Tibial artery (tissue), 4 donors: ENCODE measurements at places on chromosomes 5 and 9.

GRCh38 chr9:137435381-137435891 lies 5.7 kb downstream of the ENTPD8 start:
- H3K4me3 ChIP-seq: no peak overlapping the region
- DNase-seq: no peak
- no peaks in the 10 kb centered on the region for H3K36me3 ChIP-seq
- H3K4me1 ChIP-seq: peaks cover 5% of the 10 kb centered on the region
- H3K27ac ChIP-seq: no peak overlapping the region
- H3K27me3 ChIP-seq: peaks cover 55% of the 10 kb centered on the region

DNA sequence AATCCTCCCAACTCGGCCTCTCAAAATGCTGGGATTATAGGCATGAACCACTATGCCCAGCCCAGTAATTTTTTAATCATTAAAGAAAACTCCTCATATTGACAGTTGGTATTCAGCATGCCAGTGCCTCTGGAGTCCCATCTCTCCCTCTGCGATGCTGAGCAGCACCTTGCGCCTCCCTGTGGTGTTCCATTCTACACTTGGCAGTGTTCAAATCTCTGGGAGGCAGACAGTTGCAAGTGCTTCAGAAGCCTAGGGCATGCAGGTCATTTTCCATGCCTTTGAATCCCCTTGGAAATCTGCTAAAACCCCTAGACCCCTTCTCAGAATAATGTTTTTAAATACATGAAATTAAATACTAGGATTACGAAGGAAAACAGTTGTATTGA lies 41.3 kb downstream of the GARNL3 start:
- no peaks in the 10 kb centered on the region for H3K27me3 ChIP-seq
- H3K4me3 ChIP-seq: no peak overlapping the region
- H3K36me3 ChIP-seq: no peaks in the 10 kb centered on the region
- peaks cover 25% of the 10 kb centered on the region for H3K4me1 ChIP-seq

DNA sequence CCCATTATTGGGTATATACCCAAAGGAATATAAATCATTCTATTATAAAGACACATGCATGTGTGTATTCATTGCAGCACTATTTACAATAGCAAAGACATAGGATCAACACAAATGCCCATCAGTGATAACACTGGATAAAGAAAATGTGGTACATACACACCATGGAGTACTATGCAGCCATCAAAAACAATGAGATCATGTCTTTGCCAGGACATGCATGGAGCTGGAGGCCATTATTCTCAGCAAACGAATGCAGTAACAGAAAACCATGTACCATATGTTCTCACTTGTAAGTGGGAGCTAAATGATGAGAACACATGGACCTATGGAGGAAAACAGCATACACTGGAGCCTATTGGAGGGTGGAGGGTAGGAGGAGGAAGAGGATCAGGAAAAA lies 402.4 kb downstream of the CSNK1G3 start:
- no peaks in the 10 kb centered on the region for H3K4me1 ChIP-seq
- no peak for DNase-seq
- H3K27ac ChIP-seq: no peak overlapping the region
- no peak overlapping the region for H3K4me3 ChIP-seq
- no peaks in the 10 kb centered on the region for H3K27me3 ChIP-seq

DNA sequence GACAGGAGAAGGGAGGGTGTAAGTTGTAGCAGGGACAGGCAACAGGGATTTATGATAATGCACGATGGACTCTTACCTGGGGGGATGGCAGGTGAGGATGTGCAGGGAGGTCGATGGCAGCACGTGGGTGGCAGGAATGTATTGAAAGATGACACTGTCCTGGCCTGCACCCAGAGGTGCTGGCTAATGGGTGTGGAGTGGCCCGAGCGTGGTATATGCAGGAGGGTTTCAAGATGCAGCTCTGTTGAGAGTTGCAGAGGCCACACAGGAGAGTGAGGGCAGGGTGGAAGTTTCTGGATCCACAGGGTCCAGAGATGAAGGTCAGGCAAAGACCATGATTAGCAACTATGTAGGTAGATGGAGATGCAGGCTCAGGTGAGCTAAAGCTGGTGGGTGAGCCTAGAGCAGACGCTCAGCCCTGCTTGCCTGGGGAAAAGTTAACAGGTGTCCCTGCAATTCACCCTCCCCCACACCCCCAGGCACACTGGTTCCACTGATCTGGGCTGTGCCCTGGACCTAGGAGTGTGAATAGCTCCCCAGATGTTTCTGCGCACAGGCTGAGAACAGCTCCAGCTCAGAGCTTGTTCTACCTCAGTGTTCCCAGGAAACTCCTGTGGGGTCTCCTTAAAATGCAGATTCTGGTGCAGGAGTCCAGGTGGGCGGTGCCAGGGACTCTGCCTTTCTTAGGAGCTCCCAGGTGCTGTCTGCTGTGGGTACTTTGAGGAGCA lies 21.5 kb upstream of the S1PR3 start:
- H3K27me3 ChIP-seq: no peaks in the 10 kb centered on the region
- no peak for DNase-seq
- H3K4me3 ChIP-seq: no peak overlapping the region
- no peaks in the 10 kb centered on the region for H3K36me3 ChIP-seq

DNA sequence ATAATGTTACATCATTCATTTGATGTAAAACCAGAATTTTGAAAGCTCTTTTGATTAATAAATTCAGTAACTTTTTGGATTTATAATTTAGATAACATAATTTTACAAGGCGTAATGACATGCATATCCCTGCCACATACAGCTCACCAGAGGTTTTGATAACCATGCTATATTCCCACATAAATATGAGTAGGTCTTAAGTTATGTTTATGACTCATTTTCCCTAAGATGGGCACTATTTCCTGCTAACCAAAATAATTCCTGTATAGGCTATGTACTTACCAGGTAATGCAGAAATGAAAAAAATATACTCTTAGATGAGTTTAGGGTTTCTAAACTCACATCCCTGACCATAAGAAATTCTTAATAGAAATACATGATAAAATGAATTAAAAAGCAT lies 93.9 kb upstream of the EDIL3 start:
- H3K36me3 ChIP-seq: no peaks in the 10 kb centered on the region
- no peak overlapping the region for H3K27ac ChIP-seq
- no peaks in the 10 kb centered on the region for H3K27me3 ChIP-seq
- no peak overlapping the region for H3K4me3 ChIP-seq

- H3K4me1 ChIP-seq: no peaks in the 10 kb centered on the region
- H3K4me3 ChIP-seq: no peak overlapping the region
- no peak for DNase-seq
Observed at GRCh38 chr5:73531356-73531755, 33.1 kb downstream of the BTF3 start.

DNA sequence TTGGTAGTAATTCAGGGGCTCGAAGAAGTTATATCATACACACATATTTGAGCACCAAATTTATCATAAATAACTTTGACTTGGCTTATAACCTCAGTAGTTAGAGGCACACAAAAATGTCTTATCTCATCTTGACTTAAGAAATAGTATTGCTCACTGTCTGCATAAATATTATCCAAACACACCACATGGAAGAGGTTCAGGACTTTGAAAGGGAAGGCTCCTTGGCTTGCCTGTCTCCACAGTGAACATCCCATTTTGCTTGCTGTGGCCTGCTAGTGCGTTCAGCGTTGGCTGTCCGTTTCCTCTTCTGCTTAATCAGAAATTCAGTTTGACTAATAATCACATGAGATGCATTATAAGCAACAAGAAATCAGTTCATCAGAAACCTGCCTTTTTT lies 13.9 kb downstream of the GRXCR2 start:
- DNase-seq: no peak
- no peaks in the 10 kb centered on the region for H3K36me3 ChIP-seq
- peaks cover 6% of the 10 kb centered on the region for H3K4me1 ChIP-seq
- no peak overlapping the region for H3K4me3 ChIP-seq
- H3K27me3 ChIP-seq: no peaks in the 10 kb centered on the region

- no peak overlapping the region for H3K27ac ChIP-seq
- no peaks in the 10 kb centered on the region for H3K4me1 ChIP-seq
- H3K27me3 ChIP-seq: no peaks in the 10 kb centered on the region
- no peak for DNase-seq
Observed at GRCh38 chr9:101037430-101037829, 8.9 kb downstream of the PLPPR1 start.

- H3K4me1 ChIP-seq: no peaks in the 10 kb centered on the region
- no peak for DNase-seq
- no peaks in the 10 kb centered on the region for H3K27me3 ChIP-seq
- H3K4me3 ChIP-seq: no peak overlapping the region
Observed at GRCh38 chr5:101687349-101687985, 608.6 kb downstream of the SLCO4C1 start.

- H3K36me3 ChIP-seq: no peaks in the 10 kb centered on the region
- DNase-seq: no peak
- H3K4me3 ChIP-seq: no peak overlapping the region
- H3K27ac ChIP-seq: no peak overlapping the region
- no peaks in the 10 kb centered on the region for H3K4me1 ChIP-seq
Observed at GRCh38 chr5:7548596-7548995, 152.7 kb downstream of the ADCY2 start.

- DNase-seq: no peak
- H3K27me3 ChIP-seq: no peaks in the 10 kb centered on the region
- no peaks in the 10 kb centered on the region for H3K4me1 ChIP-seq
Observed at GRCh38 chr5:129631961-129632360, 115.9 kb upstream of the MINAR2 start.

- H3K4me1 ChIP-seq: no peaks in the 10 kb centered on the region
- H3K27ac ChIP-seq: no peak overlapping the region
- H3K4me3 ChIP-seq: peak overlapping the region; percentile 18
- no peaks in the 10 kb centered on the region for H3K27me3 ChIP-seq
- H3K36me3 ChIP-seq: no peaks in the 10 kb centered on the region
Observed at GRCh38 chr5:56717253-56717987, 97.9 kb upstream of the MAP3K1 start.

GRCh38 chr9:94882966-94883641 lies 156.6 kb downstream of the AOPEP start:
- no peak overlapping the region for H3K27ac ChIP-seq
- H3K4me3 ChIP-seq: no peak overlapping the region
- no peak for DNase-seq
- H3K4me1 ChIP-seq: peaks cover 51% of the 10 kb centered on the region
- H3K36me3 ChIP-seq: no peaks in the 10 kb centered on the region

DNA sequence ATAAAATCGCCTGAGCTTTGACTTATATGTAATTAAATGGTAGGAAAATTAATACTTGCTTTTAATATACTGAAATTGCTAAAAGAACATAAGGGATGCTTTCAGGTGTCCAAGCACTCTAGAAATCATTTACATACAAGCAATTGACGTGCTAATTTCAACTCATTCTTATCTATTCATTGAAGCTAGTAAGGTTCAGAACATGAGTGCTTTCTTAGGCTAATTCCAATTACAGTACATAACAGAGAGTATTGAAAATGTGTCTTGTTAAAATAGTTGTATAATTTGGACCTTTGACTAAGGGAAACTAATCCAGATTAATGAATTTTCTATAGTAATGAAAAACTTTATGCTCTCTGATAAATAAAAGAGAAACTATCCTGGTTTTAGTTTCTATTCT lies 1016.4 kb upstream of the TYRP1 start:
- H3K27me3 ChIP-seq: no peaks in the 10 kb centered on the region
- no peak overlapping the region for H3K4me3 ChIP-seq
- no peak overlapping the region for H3K27ac ChIP-seq
- H3K36me3 ChIP-seq: no peaks in the 10 kb centered on the region
- no peak for DNase-seq
- no peaks in the 10 kb centered on the region for H3K4me1 ChIP-seq

- no peaks in the 10 kb centered on the region for H3K36me3 ChIP-seq
- peaks cover 41% of the 10 kb centered on the region for H3K4me1 ChIP-seq
- no peak overlapping the region for H3K4me3 ChIP-seq
- no peaks in the 10 kb centered on the region for H3K27me3 ChIP-seq
Observed at GRCh38 chr5:38548064-38548759, 8.2 kb downstream of the LIFR start.

GRCh38 chr9:137685035-137685740 lies 66.4 kb downstream of the EHMT1 start:
- H3K27me3 ChIP-seq: no peaks in the 10 kb centered on the region
- DNase-seq: no peak
- no peaks in the 10 kb centered on the region for H3K36me3 ChIP-seq
- no peak overlapping the region for H3K27ac ChIP-seq

- H3K27ac ChIP-seq: no peak overlapping the region
- no peaks in the 10 kb centered on the region for H3K4me1 ChIP-seq
- no peaks in the 10 kb centered on the region for H3K27me3 ChIP-seq
- H3K36me3 ChIP-seq: no peaks in the 10 kb centered on the region
- no peak overlapping the region for H3K4me3 ChIP-seq
Observed at GRCh38 chr5:160742446-160742845, 109.6 kb downstream of the ATP10B start.

- H3K4me1 ChIP-seq: no peaks in the 10 kb centered on the region
- H3K27me3 ChIP-seq: no peaks in the 10 kb centered on the region
- H3K36me3 ChIP-seq: peaks cover 8% of the 10 kb centered on the region
- H3K27ac ChIP-seq: no peak overlapping the region
Observed at GRCh38 chr5:179153341-179153901, 93.2 kb downstream of the ZNF354C start.

DNA sequence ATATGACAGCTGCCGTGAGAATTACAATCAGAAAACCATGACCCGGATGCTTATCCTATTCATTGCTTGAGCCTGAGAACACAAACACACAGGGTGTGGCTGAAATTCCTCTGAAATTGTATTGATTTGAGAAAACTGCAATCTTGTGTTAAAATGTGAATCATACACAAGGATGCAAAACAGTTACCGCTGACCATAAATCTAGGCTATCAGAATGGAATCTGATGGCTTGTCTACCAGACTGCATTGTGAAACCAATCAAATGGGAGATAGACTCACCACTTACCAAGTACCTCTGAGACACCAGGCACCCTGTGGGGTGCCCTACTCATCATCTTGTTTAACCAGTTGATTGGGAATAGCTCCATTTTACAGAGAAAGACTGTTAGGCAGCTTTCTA lies 188.7 kb upstream of the MSX2 start:
- H3K36me3 ChIP-seq: no peaks in the 10 kb centered on the region
- H3K4me3 ChIP-seq: no peak overlapping the region
- H3K27ac ChIP-seq: no peak overlapping the region
- H3K27me3 ChIP-seq: no peaks in the 10 kb centered on the region
- no peak for DNase-seq
- H3K4me1 ChIP-seq: peaks cover 13% of the 10 kb centered on the region

- H3K4me1 ChIP-seq: no peaks in the 10 kb centered on the region
- no peak overlapping the region for H3K27ac ChIP-seq
- H3K27me3 ChIP-seq: no peaks in the 10 kb centered on the region
- no peak for DNase-seq
Observed at GRCh38 chr9:10804486-10804885, 191.7 kb upstream of the PTPRD start.

GRCh38 chr9:19807182-19807892 lies 18.5 kb upstream of the SLC24A2 start:
- H3K4me3 ChIP-seq: no peak overlapping the region
- H3K27me3 ChIP-seq: no peaks in the 10 kb centered on the region
- H3K27ac ChIP-seq: no peak overlapping the region
- H3K36me3 ChIP-seq: no peaks in the 10 kb centered on the region
- no peaks in the 10 kb centered on the region for H3K4me1 ChIP-seq
